ENCODE measurements at places on chromosomes 3 and 15.

GRCh38 chr3:30686176-30686575 lies 79.8 kb downstream of the TGFBR2 start:
- no peak for DNase-seq

DNA sequence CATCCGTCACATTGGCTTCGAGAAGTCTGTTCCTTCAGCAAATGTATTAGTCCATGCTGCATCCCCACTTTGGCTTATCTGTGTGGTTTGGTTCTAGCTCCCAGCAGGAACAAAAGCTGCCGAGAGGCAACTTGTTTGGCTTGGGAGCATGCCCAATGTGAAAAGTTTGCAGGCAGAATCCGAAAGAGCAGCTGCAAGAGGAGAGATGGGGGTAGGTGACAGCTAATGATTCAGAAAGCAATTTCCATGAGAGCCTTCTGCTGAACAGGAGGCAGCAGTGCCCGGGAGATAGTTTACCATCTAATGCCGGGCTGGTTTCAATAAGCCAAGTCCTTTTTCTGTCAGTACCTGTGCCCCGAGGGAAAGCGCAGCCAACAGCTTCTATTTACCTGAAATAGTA lies 60.2 kb downstream of the GRM7 start:
- DNase-seq: no peak

DNA sequence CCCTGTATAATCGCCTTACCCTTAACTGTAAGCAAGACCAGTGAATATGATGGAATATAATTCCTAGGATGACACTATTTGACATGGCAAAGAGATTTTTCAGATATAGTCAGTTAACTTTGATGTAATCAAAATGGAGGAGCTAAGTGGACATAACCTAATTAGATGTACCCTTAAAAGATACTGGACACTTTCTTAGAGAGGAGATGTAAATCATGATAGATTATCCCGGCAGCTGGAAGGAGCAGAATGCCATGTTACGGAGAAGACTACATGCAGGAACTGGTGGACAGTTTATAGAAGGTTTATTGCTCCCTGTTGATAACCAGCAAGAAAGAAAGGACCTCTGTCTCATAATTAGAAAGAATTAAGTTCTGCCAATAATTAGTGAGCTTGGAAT lies 1142.9 kb downstream of the SI start:
- no peak for DNase-seq

DNA sequence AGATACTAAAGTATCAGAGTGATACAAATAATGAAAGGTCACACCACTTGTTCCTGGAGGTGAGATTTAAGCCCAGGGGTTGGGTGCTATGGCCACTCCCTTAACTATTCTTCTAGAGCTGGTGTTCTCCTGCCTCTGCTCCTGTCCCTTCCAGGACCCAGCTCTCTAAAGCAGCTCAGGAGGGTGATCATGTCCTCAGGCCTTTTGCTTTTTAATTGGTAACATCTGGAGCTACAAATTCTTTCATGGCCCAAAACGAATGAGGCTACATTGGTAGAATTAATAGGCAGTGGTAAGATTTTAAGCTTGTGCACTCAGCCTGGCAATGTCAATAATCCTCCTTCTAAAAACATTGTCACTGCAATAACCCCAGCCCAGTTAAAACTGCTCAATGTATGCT lies 38.2 kb upstream of the CNOT10 start:
- DNase-seq: peak; percentile 21

All from GM23248 (cell line).